ENCODE measurements at places on chromosomes 5 and 9.

DNA sequence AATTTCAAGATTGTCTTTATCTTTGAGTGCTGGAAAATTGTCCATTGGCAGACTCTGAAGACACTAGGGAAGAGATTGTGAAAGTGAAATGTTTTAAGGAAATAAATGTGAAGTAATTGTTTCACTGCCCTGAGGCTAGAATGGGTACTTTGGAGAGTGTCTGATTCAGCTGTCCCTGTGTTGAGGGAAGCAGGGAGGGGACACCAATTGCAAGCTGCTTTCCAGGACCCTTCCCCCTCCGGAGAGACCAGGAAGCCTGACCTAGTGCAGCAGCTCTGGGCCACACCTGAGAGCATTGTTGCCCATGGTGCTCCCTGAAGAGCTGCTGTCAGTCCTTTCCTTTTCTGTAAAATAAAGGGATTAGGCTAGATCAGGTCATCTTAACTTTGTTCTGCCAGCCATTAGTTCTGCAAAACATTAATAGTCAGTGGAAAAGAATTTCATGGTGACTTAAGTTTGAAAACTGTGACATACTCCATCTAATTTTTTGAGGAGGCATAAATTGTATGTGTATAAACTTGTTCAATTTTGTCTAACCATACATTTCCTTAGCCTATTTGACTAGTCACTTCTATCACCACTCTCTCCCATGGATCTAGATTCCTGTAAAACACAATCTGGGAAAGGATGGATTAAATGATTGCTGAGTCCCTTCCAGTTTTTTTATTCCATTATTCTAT, 18.8 kb downstream of the MAP1B start:
- no peak for DNase-seq

DNA sequence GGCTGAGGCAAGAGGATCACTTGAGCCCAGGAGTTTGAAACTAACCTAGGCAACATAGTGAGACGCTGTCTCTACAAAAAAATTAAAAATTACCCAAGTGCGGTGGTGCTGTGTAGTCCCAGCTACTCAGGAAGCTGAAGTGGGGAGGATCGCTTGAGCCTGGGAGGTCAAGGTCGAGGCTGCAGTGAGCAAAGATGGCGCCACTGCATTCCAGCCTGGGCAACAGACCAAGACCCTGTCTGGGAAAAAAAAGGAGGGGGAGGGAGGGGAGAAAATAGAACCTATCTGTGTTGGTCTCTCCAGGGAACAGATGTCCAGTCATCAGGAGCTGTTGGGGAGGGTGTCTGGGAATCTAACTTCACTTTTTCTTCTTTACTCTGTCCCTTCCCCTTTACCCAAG, 24.3 kb downstream of the MAT2B start:
- DNase-seq, result no peak

GRCh38 chr5:16428359-16428758, 37.2 kb downstream of the ZNF622 start:
- no peak for DNase-seq

GRCh38 chr5:952597-953271, 55.9 kb upstream of the NKD2 start:
- DNase-seq, result no peak

- peak; percentile 38 for DNase-seq
These were observed 169.8 kb upstream of the PPP1R26 start for GRCh38 chr9:135309763-135310125.

All from endodermal cell (in vitro differentiated cells).